Coronary artery (tissue), 2 donors: ENCODE measurements at places on chromosomes 2 and 18.

GRCh38 chr2:65530547-65531320 is 98.3 kb upstream of the SPRED2 start:
- peak; percentile 14 for DNase-seq

DNA sequence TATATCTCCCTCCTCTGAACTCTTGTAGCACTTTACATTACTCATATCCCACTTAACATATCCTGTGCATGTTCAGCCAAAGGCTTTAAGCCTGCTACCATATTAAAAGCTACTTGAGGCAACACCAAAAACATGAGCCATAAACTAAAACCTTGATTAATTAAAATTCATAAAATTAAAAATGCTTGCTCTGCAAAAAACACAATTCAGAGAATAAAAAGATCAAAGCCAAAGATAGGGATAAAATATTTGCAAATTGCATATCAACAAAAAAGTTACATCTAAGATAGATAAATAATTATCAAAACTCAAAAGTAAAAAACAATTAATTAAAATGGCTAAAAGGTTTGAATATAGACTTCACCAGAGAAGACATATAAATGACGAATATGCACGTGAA is 495.4 kb upstream of the PIK3C3 start:
- no peak for DNase-seq

DNA sequence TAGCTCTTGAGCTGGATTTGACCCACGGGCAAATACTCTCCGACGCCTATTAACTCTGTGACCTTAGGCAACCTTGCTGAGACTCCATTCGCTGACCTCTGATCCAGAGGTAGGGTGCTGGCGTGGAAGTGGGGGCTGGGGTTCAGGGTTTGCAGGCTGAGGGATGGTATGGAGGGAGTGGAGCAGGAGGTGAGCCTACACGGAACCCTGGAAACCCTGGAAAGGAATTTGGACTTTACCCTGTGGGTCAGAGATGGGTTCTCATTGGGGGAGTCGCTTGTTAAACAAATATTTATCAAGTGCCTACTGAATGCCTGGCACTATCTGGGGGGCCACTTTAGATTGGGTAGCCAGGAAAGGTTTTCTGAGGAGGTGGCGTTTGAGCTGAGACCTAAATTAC is 58.2 kb upstream of the FZD7 start:
- DNase-seq = no peak

DNA sequence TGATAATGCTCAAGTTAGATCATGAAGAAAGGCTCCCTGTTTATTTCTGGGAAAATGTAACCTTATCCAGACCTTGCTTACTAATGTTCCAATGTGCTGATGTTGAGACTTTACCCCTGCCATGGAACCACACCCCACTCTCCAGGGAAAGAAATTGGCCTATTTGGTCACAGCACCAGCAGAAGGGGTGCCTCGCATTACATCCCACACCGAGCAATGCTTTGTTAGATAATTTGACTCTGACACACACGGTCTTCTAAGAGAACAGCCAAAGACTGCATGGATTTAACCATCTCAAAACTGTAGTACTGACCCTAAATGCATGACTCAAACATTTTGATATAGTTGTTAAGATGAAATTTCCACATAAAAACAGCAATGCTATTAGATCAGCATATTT is 152.1 kb upstream of the CCDC150 start:
- no peak for DNase-seq

DNA sequence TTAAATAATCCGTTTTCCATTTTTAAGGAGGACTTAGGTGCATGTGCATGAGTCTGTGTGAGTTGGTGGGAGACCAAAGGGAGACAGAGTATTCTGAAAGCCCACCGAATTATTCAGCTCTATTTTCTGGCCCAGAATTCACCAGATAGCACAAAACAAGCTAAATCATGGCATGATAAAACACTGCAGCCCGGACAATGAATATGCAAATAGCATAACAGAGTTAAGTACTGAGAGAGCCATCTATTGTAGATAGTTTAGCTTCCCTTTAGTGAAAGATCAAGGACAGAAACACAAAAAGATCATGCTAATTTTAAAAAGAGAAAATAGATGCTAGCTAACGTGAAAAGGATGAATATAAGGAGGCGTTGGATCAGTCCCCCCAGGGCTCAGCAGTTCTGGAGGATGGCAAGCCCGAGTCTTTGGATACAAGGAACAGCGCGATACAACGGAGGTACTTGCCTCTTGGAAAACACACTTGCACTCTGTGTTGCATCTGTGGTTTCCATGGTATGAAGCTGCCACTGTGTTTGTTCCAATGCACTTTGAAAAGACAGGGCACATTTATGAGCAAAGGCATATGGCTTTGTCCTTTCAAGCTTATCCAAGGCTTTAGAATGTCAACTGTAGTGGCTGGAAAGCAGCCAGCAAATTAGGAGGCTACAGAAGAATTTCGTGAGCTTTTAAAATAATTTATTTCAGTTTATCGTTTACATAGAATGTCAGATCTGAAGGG is 119.9 kb downstream of the LYPD1 start:
- peak; percentile 12 for DNase-seq

- DNase-seq = no peak
Measured at GRCh38 chr18:4878480-4878879, 318.6 kb downstream of the AKAIN1 start.

DNA sequence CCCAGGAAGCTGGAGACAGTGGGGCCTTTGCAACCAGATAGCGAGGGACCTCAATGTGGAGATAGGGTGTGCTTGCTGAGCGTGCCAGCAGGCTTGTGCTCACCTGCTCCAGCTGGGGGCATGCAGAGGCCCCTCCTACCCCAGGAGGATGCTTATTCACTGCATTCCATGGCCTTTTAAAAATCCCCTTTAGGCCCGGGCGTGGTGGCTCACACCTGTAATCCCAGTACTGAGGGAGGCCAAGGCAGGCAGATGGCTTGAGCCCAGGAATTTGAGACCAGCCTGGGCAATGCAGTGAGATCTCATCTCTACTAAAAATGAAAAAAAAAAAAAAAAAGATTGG is 54.5 kb downstream of the ODC1 start:
- no peak for DNase-seq

GRCh38 chr2:120423167-120423943 is 77.4 kb downstream of the INHBB start:
- DNase-seq = peak; percentile 58

- DNase-seq = no peak
Measured at GRCh38 chr2:220442012-220442411, 814.6 kb downstream of the SLC4A3 start.

GRCh38 chr2:204329016-204329415 is 216.3 kb upstream of the PARD3B start:
- DNase-seq = no peak

GRCh38 chr2:20935168-20935775 is 108.6 kb downstream of the APOB start:
- DNase-seq = no peak

GRCh38 chr2:168992026-168992425 is 39.1 kb downstream of the ABCB11 start:
- no peak for DNase-seq

- DNase-seq = no peak
Measured at GRCh38 chr18:63762518-63762917, 12.7 kb upstream of the SERPINB7 start.

- no peak for DNase-seq
Measured at GRCh38 chr2:148391324-148391723, 253.2 kb upstream of the EPC2 start.

DNA sequence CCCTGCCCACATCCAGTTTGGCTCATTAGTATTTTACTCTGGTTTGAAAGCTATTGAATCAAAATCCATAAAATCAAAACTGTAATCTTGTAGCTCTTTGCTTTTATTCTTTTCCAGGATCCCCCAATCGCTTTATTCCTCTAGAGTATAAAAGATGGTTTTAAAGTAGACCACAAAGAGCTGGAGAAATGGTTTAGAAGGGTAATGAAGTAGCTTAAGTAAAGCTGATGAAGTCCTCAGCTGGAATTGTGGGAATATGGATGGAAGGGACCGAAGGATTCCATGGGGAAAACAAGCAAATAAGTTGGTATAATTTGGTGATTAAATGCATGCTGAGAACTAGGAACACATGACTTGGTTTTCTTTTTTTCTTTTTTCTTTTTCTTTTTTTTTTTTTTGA is 12.3 kb downstream of the ARHGAP28 start:
- DNase-seq = no peak

DNA sequence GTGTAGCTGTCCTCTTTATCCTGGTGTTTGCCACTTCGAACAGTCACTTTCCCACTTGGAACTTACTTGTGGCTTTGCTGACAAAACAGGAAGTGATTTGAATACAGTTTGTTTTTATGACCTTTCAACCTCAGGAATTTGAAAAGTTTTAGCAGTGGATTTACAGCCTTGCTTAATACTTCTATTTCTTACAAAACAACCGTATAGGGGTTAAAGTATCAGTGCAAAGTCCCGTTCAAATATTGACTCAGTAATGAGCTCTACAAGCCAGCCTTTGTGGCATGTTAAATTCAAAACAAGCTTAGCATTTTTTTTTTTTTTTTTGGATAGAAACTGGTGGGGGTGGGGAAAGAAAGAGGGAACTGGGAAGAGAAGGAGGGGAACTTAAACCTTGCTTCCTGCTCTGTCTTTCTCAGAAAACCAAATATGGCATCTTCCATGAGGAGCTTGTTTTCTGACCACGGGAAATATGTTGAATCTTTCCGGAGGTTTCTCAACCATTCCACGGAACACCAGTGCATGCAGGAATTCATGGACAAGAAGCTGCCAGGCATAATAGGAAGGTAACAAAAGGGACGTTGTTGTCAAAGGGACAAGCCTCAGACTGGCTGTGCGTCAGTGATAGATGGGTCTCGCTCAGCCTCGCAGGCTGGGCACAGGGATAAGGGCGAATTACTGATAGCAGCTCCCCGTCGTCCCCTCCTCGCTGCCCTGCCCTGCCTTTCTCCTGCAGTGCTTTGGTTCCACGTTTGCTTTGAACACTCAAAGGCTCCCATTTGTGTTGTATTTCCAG is at the start of gene HNMT:
HNMT (plus strand) TSS at position 408 of the 793 bp plus-strand sequence; CDS start at position 427, 19 bp downstream.
- no peak for DNase-seq

DNA sequence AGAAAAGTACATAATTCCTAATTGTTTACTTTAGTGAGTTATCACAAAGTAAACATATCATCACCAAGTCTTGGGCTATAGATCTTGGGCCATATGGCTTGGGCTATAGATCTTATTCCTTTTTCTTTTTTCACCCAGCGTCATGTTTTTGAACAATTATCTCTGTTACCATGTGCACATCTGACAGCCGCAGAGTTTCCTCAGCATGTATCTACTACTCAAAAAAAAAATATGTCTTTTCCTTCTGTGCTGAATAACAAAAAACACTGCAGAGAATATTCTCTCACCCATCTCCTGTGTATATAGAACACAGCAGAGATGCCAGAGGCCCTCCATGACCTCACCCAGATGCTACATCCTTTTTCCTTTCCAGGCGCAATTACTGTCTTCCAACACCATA is 76.2 kb upstream of the MYO3B start:
- DNase-seq = no peak

DNA sequence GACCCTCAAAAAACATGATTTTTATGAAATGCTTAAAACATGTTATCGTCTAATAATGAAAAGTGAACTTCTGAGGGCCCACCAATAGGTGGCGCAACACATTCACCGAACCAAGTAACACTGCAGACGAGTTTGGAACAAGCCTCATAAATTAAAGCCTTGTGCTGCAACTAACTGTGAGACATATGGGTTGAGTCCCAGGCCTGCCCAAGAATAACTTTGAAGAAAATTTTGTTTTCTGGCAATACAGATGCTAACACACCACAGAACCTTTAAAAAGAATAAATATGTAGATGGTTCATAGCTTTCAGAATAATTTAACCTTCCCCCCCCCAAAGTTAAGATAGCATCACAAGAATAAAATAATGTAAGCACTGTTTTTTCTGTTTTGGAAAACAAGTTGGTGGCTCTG is 285.9 kb downstream of the RNF144A start:
- no peak for DNase-seq

DNA sequence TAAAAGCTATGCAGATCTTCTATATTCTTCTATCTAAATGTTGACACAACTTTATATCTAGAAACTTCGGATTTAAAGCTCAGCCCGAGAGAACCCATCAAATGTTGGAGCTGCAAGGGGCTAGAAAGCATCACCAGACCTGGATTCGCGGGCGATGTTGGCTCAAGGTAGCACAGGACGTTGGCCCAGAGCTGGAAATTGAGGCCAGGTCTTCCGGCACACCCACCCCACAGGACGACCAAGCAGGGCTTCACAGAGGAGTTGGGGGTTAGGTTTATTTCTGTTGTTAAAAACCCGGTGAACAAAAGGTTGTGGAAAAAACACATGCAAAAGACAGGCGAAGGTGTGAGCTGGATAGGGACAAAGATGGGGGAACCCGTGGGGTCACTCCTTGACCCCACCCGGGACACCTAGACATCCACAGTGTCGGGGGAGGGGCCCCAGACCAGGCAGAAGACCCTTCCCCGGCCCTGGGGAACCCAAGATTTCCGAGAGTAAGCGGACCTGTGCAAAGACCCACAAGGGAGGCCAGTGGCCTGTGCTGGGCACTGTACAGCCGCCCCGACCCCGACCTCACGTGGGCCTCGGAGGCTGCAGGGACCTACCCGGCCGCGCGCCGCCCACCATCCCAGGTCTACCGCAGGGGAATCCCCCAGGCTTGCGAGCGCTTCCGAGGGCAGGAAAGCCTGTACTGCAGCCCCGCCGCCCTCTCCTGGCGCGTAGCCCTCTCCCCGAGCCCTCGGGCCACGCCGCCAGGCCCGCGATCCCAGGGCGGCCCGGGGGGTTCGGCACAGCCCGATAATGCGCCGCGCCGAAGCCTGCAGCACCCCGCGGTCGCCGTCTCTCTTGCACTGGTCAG is 1.8 kb upstream of the AGBL5 start:
- peak; percentile 79 for DNase-seq

- no peak for DNase-seq
Measured at GRCh38 chr2:46913471-46914381, 1.9 kb downstream of the MCFD2 start.

- no peak for DNase-seq
Measured at GRCh38 chr2:60047944-60048525, 505.4 kb downstream of the BCL11A start.

DNA sequence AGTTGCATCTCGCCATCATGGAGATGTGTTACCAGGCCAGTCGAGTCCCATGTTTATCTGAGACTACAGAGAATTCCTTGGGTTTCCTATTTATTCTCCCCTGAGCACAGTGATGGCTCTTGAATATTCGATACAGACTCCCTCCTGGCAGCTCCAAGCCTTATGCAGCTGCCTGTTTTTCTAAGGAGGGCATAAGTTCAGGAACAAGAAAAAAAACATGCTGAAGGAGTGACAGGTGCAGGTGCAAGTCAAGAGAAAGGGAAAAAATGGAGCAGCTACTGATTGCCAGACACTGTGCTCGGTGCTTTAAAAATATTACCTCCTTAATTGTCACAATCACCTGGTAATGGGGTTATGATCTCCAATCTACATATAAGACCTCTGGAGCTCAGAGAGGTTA is 177.2 kb upstream of the DPP10 start:
- no peak for DNase-seq

GRCh38 chr2:73984922-73985307 is 205 bp downstream of the TET3 start:
- no peak for DNase-seq

GRCh38 chr2:27897717-27898116 is 7.2 kb downstream of the BABAM2 start:
- DNase-seq = no peak

GRCh38 chr2:44314362-44314761 is 39.1 kb downstream of the SLC3A1 start:
- DNase-seq = no peak

GRCh38 chr2:196201229-196202009 is 30.0 kb upstream of the STK17B start:
- DNase-seq = no peak
